Stomach (tissue), 19 donors: ENCODE measurements at places on chromosomes 12 and 14. TPM values are rescaled to one million over a fixed set of nuclear protein-coding genes. Genes with fewer than 3 reads are reported as not detected.

- no peak for DNase-seq
Observed at GRCh38 chr12:66065150-66065549, 65.4 kb downstream of the LLPH start.

- no peak for DNase-seq
Observed at GRCh38 chr14:61797309-61797708, 35.1 kb downstream of the SNAPC1 start.

GRCh38 chr12:123233505-123234308, 471 bp downstream of the MTRFR start:
- DNase-seq = no peak

GRCh38 chr12:55716582-55716957, 724 bp downstream of the BLOC1S1 start:
- no peak for DNase-seq

- DNase-seq = peak; percentile 53
Observed at GRCh38 chr14:72332046-72332445, 399.8 kb downstream of the RGS6 start.

Gene PHLDA1
- 12.5 TPM for total RNA-seq

DNA sequence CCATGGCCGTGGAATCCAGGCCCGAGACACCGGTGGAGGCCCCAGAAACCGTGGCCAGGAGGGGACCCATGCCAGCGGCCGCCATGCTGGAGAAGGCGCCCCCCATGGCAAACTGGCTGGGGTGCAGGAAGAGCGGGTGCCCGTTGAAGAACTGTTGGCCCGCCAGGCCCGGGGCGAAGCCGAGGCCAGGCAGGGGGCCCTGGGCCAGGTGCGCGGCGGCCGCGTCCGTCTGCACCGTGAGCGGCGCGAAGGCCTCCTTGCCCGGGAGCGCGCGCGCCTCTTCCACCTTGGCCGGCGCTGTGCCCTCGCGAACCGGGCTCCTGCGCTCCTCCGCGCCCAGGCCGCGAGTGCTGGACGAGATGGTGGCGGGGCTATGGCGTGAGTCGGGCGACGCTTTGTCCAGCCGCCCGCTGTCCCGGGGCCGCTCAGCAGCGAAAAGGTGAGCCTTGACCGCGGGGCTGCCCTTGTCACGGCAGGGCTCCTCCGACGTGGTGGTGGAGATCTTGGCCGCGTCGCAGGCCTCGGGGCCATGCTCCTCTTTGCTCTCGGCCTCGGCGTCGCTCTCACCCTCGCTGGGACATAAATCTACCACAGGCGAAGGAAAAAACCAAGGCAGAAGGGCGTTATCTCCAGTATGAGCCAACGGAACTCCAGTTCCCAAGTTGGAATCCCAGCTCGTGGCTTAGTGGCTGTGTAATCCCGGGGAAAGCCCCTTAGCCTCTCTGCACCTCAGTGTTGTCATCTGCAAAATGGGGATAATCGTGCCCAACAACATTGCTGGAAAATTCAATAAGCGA, 9.5 kb downstream of the TBX3 start:
- DNase-seq = no peak

- no peak for DNase-seq
Observed at GRCh38 chr14:47872588-47872987, 197.2 kb upstream of the MDGA2 start.

- DNase-seq = peak; percentile 18
Observed at GRCh38 chr14:104001003-104001402, 58.7 kb upstream of the RD3L start.

Gene C12orf54
- not detected for total RNA-seq

Gene AMHR2
- not detected for total RNA-seq

DNA sequence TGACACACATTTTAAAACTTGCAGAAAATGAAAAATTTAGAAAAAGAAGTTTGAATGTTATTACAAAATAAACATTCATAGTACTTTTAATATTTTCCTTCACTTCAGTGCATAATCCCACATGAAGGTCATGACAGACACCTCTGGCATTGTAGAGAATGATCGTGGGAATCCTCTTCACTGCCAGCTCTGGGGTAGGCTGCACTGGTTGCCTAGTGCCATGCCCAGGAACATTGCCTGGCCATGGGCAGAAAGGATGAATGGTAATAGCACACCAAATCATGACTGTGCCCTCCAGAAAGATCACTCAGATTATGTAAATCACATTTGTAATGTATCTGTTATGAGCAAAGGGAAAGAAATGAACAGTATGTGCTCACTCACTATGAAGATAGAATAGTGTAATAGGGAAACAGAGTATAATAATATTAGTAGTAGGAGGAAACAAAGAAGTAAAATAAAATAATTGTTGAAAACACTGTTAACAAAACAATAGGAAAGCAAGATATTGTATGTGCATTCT, 161.6 kb downstream of the PLCZ1 start:
- DNase-seq = no peak

DNA sequence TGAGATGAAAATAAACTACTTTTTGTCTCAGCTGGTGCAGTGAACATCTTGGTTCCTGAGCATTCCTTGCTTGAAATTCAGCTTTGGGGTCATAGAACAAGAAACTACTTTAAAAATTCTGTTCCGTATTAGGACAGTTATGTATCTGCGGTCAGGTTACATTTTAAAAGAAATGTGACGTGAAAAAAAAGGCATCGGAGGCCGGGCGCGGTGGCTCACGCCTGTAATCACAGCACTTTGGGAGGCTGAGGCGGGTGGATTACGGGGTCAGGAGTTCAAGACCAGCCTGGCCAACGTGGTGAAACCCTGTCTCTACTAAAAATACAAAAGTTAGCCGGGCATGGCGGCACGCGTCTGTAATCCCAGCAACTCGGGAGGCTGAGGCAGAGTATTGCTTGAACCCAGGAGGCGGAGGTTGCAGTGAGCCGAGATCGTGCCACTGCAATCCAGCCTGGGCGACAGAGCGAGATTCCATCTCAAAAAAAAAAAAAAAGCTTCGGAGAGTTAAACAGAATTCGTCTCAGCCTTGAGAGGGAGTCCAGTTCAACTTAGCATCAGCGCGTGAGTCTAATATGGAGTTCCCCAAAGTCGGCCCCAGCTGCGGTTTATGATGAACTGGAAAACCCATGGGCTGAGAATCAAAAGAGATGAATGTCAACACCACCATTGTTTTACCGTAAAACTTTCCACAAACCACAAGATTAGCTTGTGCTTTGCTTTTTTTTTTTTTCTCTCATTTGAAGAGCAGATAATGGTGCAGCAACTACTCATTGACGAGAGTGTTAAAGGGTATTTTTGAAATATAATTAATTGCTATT, 2.1 kb upstream of the SLC2A13 start:
- no peak for DNase-seq

DNA sequence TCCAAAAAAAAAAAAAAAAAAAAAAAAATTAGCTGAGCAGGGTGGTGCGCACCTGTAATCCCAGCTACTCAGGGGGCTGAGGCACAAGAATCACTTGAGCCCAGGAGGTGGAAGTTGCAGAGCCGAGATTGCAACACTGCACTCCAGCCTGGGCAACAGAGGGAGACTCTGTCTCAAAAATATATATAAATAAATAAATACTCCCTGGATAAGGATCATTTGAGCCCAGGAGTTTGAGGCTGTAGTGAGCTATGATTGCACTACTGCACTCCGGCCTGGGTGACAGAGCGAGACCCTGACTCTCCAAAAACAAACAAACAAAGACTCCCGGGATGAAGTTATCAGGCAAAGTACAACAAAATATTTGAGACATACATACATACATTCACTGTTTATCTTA, 3.3 kb upstream of the NAA25 start:
- DNase-seq = no peak

DNA sequence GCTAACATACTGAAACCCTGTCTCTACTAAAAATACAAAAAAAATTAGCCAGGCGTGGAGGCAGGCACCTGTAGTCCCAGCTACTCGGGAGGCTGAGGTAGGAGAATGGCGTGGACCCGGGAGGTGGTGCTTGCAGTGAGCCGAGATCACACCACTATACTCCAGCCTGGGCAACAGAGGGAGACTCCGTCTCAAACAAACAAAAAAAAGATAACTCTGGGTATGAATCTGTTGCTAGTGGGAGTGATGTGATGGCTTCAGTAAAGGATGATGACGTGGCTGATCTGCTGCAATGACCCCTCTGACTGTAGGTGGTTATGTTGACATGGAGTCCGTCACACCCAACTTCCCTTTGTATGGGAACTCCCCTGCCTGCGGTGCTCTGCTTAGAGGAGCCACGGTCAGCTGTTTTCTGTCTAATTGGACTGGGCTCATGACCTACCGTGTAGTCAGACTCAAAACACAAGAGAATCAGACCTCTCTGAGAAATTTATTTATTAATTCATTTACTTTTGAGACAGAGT, 59.1 kb upstream of the MED13L start:
- DNase-seq = peak; percentile 69

GRCh38 chr12:101826766-101827368, 3.9 kb downstream of the GNPTAB start:
- DNase-seq = no peak

- DNase-seq = no peak
Observed at GRCh38 chr14:87121716-87122115, 871.3 kb downstream of the GALC start.

DNA sequence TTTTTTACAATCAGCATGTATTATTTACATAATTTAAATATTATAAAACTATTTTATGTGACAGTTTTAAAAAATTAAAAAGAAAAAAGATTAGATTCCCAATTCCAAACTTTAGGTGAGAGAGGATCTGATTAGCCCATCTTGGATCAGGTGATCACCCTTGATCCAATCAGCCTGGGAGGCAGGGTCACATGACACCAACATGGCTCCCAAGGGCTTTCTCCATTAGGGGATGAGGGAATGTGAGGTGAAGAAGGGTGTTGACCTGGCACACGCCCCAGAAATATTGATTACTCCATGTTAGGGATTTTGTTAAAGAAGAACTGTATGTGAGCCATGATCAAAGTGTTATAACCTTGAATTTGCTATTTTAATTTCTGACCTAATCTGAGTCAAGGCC, 225.4 kb downstream of the RBM19 start:
- no peak for DNase-seq

Gene KLRD1
- total RNA-seq = 1.8 TPM

Gene PRR4
- total RNA-seq = not detected

GRCh38 chr14:52936437-52936836, 14.4 kb downstream of the FERMT2 start:
- DNase-seq = no peak

DNA sequence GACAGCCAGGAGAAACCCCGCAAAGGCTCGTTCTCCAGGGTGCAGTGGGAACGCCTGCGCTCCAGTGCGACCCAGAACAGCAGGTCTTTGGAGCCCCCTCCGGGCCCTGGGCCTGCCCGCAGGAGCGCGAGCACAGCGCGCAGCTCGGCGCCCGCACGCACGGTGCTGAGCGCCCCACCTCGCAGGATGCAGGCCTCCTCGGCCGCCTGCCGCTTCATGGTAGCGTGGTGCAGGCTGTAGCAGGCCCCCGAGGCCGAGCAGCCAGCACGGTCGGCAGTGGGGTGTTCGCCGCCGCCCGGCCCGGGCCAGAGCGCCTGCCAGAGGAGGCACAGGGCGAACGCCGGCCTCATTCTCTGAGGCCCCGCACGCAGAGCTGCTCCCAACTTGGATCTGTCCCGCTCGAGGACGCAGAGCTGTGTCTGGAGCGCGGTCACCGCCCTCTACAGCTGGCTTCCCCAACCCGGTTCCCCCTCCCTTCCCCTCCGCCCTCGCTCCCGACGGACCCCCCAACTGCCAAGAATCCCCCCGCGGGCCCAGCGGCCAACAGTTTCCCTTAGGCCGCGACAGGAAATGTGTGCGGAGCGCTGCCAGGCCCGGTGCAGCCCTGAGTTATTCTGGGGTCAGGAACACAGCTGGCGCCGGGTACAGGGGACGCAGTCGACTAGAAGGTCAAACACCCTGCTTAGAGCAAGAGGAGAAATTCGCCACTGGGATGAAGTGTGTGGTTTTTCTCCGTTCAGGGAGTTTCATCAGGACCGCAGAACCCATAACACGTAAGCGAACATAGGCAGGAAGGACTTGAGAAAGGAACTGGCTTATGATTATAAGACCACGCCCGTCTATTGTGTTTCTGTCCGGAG, at the start of gene CLEC14A:
Gene CLEC14A, minus strand, starts transcription at position 421 of the 860 bp plus-strand sequence. Its CDS starts 71 bp downstream, at position 350.
- DNase-seq = no peak

DNA sequence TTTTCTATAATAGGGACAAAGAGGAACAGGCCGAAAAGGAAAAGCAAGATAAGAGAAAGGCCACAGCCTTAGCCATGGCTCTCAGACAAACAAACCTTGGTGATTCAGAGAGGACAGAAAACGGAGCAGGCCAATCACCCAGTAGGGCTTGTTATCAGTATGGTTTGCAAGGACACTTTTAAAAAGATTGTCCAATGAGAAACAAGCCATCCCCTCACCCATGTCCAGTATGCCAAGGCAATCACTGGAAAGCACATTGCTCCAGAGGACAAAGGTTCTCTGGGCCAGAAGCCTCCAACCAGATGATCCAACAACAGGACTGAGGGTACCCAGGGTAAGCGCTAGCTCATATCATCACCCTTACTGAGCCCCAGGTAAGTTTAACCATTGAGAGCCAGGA, 243.8 kb upstream of the BTG1 start:
- DNase-seq = no peak
